ENCODE measurements at places on chromosomes 2 and 18.

GRCh38 chr2:69776886-69777785, 35.2 kb downstream of the ANXA4 start:
- DNase-seq: no peak

DNA sequence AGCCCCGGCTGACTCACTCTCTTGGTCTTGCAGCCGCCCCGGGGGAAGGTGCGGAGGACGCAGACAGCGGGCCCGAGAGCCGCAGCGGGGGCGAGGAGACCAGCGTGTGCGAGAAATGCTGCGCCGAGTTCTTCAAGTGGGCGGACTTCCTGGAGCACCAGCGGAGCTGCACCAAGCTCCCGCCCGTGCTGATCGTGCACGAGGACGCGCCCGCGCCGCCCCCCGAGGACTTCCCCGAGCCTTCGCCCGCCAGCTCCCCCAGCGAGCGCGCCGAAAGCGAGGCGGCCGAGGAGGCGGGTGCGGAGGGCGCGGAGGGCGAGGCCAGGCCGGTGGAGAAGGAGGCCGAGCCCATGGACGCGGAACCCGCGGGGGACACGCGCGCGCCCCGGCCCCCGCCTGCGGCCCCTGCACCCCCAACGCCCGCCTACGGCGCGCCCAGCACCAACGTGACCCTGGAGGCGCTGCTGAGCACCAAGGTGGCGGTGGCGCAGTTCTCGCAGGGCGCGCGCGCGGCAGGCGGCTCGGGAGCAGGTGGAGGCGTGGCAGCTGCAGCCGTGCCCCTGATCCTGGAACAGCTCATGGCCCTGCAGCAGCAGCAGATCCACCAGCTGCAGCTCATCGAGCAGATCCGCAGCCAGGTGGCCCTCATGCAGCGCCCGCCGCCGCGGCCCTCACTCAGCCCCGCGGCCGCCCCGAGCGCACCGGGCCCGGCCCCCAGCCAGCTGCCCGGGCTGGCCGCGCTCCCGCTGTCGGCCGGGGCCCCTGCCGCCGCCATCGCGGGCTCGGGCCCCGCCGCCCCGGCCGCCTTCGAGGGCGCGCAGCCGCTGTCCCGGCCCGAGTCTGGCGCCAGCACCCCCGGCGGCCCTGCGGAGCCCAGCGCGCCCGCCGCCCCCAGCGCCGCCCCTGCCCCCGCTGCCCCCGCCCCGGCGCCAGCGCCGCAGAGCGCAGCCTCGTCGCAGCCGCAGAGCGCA, 12.7 kb downstream of the SALL3 start:
- no peak for DNase-seq

GRCh38 chr2:231497651-231498050, 32.6 kb downstream of the NMUR1 start:
- no peak for DNase-seq

DNA sequence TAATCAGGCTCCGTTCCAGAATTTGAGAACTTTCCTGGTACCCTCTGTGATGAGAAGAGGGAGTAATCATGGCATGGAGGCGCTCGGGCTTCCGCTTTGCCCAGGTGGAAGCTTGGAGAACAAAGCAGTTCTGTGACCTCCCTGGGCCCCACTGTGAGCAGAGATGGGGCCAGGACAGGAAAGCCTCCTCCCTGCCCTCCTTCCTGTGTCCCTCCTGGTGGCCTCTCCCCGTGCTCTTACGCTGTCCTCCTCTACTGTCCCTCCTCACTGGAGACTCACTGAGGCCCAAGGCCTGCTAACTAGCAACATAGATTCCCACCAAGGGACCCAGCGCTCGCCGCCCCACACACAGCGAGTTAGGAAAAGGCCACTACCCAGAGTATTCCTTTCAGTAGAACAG, 119.8 kb downstream of the MAPK4 start:
- no peak for DNase-seq

GRCh38 chr2:220194630-220195584, 567.5 kb downstream of the SLC4A3 start:
- DNase-seq: no peak

DNA sequence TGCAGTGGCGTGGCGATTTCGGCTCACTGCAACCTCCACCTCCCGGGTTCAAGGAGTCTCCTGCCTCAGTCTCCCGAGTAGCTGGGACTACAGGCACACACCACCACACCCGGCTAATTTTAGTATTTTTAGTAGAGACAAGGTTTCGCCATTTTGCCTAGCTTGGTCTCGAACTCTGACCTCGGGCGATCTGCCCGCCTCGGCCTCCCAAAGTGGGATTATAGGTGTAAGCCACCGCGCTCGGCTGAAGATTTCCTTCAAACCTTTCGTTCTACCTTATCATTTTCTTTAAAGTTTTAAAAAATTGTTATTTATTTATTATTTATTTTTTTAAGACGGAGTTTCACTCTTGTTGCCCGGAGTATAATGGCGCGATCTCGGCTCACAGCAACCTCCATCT, 979 bp upstream of the WDR43 start:
- no peak for DNase-seq

- no peak for DNase-seq
Measured at GRCh38 chr2:157471078-157471477, 27.2 kb upstream of the CYTIP start.

DNA sequence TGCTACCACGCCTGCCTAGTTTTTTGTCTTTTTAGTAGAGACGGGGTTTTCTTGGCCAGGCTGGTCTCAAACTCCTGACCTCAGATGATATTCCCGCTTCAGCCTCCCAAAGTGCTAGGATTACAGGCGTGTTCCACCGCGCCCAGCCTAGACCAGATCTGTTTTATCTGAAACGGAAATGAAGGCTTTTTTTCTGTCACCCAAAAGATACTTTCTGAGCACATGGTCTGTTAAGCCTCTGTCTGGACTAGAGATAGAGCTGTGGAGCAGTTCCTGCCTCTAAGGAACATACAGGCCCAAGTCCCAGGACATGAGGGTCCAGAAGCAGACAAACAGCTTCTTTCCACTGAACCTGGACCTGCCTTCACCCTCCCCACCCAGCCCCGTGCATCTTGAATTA, 43.6 kb upstream of the PTMA start:
- DNase-seq: no peak

GRCh38 chr2:11073251-11073650, 82.0 kb upstream of the SLC66A3 start:
- DNase-seq: no peak

DNA sequence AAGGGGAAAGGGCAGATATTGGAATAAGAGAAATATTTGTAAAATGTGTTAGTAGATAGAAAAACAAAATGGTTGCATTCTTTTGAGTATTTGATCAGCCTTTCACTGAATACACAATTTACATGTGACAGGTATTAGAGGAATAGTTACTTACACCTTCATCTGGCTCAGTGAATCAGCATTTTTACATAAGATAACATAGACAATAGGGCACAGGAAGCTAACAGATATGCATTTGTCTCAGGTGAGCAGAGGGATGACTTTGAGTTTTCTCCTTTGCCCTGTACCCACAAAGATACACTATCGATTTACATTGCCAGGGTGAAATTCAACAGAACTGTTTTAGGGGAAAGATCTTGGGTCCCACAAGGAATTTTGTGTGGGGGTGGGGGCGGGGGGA, 373.1 kb upstream of the NETO1 start:
- no peak for DNase-seq

DNA sequence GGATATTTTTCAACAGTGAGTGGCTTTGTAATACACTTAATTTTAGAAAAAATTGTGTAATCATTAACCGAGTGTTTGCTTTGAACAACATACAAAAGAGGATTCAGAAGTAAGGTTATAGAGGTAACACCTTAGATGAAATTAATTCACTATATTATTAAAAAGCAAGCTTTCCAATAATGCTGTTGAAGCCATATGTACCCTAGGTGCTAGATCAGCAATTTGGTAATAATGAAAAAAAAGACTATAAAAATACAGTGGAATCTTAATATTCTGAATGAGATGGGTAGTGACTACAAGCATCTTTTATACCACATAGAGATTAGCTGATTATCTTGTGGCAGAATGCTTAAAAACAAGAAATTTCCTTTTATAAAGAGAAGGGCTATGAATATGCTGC, 115.1 kb upstream of the FAM136A start:
- no peak for DNase-seq

DNA sequence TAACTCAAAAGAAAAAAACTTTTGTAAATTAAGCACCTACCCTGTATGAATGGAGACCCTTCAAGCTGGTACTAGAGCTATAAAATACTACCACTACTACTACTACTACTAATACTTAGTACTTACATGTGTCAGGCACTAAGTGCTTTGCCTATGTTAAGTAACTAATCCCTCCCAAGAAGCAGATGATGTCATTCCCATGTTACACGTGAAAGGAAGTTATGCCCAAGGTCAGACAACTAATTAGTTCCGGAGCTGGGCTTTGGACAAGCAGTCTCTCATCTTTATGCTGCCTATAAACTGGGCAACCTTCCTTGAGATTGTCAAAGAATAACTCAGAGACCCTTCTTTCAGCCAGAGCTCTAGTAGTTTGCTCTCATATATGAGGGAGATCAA, 13.9 kb upstream of the ATP6V1B1 start:
- DNase-seq: peak; percentile 40

DNA sequence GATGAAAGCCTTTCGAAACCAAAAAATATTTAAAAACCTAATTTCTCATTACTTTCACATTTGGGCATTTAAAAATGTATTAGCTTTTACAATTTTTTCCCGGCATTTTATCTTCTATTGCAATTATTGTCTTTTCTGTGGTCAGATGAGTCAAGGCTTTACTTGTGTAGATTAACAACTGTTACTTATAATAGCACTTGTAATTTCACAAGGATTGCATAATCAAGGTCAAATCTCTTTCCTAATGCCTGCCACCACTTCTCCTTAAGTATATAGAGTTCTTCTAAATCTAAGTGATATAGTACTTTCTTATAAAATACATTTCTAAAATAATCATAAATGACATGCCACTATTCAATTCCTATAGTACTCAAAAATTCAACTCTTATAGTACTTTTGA, 67.2 kb downstream of the SLC8A1 start:
- peak; percentile 90 for DNase-seq

- DNase-seq: no peak
Measured at GRCh38 chr2:171136024-171136423, 24.7 kb downstream of the TLK1 start.

DNA sequence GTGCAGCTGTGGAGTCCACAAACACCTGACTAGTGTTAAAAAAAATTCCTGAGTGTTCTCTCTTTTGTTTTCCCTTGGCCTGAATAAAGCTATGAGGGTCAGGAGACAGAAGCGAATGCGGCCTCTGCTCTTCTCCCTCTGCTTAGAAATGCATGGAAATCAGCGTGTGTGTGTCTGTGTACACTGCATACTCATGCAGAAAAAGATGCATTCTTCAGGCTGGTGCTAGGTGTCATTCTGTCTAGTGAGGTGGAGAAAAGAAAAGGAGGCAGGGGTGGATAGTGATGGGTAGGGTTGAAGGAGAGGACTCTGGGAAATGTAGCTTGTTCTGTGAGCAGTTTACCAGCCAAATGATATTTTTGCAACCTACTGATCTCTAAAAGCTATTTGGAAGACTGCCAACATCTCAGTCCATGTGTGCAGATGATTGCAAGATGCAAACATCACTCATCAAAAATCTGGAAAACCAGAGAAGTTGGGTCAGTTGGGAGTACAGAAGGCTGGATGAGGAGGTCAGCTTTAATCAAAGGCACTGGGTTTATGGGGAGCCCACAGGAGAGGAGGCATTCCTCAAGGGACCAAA, 177.7 kb downstream of the INSIG2 start:
- no peak for DNase-seq

DNA sequence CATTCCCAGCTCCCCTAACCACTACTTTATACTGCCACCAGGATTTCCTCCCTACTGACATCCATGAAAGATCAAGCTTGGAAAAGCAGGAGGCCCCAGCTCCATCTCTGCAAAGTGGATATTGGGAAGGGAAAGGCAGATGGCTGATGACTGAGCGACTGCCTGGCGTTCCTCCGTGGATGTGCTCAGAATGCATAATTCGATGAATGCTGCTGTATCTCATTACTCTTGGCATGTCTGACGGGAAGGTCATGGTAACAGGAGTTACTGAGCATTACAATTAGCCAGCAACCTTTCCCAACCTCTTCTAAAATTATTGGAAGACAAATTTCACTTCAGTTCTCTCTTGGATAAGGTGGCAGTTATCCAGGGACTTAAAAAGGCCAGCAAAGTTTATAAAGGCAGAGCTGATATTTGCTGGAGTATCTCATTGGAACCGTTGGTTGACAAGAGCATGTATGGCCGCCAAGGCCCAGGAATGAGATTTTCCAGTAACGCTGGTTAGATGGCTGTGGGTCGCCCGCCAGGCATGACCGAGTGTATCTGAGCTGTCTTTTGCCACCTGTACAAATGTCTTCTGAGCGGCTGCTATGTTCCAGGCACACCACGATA, 34.5 kb downstream of the KCNE4 start:
- DNase-seq: no peak

GRCh38 chr18:38575648-38576047, 1010.0 kb upstream of the CELF4 start:
- DNase-seq: no peak

DNA sequence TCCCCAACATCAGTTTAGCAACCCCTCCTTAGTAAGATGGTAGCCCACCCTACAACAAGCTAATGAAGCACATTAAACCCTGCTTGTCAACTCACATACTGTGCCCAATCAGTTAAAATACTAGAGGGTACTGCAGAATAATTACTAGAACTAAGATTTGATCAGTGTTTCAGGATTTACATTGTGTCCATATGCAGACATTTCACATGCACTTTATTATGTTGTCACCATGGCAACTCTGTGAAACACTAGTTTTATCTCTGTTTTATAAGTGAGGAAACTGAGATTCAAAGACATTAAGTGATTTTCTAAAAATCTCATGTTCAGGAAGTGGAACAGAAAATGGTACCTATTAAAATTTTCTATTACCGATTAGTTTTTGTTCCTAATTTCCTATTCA, 61.7 kb downstream of the CYBRD1 start:
- DNase-seq: no peak

- DNase-seq: no peak
Measured at GRCh38 chr18:22613058-22613690, 195.5 kb upstream of the CTAGE1 start.

DNA sequence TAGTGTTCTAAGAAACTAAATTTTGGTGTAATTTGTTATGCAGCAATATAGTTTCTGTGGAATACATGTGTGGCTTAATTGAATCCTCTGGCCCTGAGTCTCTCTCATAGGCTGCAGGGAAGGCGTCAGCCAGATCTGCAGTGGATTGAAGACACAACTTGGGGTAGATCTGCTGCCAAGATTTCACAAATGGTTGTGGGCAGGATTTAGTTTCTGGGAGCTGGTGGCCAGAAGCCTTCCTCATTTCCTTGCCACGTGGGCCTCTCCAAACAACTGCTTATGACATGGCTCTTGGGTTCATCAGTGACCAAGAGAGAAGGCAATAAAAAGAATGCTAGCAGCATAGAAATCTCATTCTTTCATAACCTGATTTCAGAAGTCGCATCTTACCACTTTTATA, 28.2 kb downstream of the CCDC102B start:
- peak; percentile 71 for DNase-seq

GRCh38 chr18:36419900-36420531, 122.5 kb downstream of the FHOD3 start:
- peak; percentile 68 for DNase-seq

DNA sequence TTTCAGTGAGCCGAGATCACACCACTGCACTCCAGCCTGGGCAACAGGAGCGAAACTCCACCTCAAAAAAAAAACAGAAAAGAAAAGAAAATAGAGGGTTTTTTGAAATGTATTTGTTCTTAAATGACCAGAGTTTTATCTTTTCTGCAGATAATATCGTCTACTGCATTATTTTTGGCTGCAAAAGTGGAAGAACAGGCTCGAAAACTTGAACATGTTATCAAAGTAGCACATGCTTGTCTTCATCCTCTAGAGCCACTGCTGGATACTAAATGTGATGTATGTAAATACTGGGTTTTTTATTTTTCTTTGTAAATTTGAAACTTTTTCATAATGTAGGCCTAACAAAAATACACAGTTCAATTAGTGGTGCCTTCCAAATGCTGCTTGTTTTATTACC, 18.1 kb downstream of the CCNT2 start:
- DNase-seq: no peak

Measured in EH (cell line).